ENCODE measurements at places on chromosomes 6 and 20. TPM values are rescaled to one million over a fixed set of nuclear protein-coding genes. Genes with fewer than 3 reads are reported as not detected.

DNA sequence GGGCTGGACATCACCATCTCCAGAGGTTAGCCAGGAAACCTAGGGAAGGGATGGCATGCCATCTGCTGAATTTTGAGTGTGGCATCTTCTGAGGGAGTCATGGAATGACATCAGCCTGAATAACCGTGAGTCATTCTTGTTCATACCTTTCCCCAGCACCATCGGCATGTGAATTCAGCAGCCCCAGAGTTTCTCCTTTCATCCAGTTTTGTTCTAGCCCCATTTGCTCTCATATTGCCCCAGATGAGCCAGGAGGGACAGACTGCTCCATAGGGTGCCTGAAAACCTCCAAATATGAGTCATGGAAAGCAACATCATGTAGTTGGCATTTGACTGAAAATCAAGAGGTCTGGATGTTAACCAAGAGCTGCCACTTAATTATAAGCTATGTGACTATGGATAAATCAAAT, 219.2 kb upstream of the SGK1 start:
- DNase-seq = no peak

GRCh38 chr6:142804490-142804889, 140.5 kb downstream of the HIVEP2 start:
- no peak for DNase-seq

- DNase-seq = no peak
Measured at GRCh38 chr6:16806363-16806762, 45.1 kb upstream of the ATXN1 start.

DNA sequence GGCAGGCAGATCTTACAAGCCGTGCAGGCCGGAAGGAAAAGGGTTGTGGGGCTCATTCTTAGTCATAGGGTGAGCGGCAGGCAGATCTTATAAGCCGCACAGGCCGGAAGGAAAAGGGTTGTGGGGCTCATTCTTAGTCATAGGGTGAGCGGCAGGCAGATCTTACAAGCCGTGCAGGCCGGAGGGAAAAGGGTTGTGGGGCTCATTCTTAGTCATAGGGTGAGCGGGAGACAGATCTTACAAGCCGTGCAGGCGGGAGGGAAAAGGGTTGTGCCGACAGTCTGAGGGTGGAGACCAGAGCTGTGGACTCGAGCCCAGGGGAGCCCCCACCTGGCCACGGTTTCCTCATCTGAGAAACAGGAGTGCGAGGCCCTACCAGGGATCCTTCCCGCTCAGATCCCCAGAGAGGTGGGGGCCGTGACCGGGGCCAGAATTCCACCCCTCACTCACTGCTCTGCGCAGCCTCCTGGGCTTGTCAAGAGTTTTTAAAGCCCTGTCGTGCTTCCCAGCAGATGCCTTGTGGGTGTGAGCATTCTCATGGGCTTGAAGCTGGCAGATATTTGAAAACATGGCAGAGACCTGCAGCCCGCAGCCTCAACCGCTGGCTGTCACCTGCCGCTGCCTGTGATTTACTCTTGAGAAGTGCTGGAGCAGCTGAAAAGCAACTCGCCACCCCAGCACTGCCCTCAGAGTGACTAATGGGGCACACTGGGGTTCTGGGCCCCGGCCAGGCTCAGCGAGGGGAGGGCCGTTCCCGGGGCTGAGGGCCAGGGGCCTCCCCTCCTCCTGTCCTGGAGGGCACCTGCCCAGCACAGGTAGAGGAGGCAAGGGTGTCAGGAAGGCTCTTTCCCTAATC, 31.9 kb downstream of the NTSR1 start:
- no peak for DNase-seq

GRCh38 chr20:63831993-63832686, 1.1 kb upstream of the ZBTB46 start:
- peak; percentile 65 for DNase-seq

DNA sequence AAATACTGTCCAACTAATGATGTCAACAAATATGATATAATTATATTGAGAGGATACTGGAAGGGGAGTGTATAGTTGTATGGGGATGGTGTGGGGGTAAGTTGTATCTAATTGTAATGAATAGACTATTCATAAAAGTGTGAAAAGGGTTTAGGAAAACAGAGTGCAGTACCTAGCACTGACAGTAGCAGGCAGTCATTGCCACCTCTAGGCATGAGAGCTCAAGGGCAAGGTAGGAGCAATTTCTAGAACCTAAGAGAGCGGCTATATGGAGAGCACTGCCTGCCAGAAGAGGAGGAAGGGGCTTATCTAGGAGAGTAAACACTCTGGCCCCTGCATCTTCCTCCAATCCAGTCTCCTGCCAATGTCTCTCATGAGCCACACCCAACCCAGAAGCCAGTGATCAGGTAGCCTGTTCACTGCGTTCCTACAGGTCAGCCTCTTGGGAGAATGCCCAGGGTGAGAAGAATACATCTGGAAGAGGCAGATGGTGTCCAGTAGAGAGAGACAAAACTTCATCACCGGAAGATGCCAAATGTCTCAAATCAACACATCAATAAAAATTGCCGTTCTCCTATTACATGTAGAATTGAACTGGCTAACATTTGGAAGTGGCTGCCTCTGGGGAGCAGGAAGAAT, 200.0 kb downstream of the LY86 start:
- DNase-seq = no peak

DNA sequence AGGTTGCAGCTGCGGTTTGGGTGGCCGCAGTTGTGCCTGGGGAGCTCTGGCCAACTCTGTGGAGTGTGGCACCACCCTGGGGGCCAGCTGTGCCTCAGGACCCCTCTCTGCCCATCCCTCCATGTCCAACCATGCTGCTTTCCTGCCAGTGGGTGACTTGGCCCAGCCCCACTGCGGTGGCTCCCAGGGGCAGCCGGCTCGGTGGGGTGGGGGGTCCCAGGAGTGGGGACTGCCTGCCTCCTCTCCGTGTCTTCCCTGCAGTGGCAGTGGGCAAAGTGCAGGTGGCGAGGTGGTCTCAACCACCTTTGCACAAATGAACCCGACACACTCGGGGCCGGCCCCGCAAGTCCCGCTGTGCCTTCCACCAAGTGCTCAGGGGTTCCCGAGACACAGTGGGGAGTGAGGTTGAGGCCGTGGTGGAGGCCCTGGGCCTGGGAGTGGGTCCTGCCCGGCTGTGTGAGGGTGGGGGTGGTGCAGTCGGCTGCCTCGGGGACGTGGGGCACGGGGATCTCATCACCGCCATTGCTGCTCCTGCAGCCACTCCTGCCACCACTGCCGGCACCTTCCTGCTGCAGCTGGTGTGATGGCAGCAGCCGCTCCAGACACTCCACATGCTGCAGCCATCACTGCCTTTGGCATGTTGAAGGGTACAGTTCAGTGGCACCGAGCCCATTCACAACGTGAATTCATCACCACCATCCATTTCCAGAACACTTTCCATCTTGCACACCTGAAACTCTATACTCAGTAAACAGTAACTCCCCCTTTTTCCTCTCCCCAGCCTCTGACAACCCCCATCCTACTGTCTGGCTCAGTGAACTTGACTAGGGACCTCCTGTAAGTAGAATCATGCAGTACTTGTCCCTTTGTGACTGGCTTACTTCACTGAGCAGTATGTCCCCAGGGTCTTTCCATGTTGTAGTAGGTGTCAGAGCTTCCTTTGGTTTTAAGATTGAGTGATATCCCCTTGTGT, 10.7 kb upstream of the SLCO4A1 start:
- DNase-seq = no peak

DNA sequence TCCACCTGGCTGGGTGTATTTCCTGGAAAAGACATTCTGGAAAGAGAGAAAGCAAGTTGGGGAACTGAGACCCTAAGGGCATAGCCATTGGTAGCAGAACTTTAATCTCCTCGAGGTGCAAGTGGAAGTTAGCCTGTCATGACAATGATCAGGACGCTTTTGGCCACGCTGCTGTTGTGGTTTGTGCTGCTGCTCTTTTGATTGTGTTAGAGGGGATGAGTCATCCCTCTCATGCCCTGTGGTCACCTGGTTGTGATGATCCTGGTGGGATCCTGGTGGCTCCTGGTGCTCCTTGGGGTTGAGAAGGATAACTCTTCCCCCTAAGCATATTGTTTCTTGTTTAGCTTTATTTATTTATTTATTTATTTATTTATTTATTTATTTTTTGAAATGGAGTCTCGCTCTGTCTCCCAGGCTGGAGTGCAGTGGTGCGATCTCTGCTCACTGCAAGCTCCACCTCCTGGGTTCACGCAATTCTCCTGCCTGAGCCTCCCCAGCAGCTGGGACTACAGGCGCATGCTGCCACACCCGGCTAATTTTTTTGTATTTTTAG, 350.3 kb downstream of the KIF16B start:
- no peak for DNase-seq

DNA sequence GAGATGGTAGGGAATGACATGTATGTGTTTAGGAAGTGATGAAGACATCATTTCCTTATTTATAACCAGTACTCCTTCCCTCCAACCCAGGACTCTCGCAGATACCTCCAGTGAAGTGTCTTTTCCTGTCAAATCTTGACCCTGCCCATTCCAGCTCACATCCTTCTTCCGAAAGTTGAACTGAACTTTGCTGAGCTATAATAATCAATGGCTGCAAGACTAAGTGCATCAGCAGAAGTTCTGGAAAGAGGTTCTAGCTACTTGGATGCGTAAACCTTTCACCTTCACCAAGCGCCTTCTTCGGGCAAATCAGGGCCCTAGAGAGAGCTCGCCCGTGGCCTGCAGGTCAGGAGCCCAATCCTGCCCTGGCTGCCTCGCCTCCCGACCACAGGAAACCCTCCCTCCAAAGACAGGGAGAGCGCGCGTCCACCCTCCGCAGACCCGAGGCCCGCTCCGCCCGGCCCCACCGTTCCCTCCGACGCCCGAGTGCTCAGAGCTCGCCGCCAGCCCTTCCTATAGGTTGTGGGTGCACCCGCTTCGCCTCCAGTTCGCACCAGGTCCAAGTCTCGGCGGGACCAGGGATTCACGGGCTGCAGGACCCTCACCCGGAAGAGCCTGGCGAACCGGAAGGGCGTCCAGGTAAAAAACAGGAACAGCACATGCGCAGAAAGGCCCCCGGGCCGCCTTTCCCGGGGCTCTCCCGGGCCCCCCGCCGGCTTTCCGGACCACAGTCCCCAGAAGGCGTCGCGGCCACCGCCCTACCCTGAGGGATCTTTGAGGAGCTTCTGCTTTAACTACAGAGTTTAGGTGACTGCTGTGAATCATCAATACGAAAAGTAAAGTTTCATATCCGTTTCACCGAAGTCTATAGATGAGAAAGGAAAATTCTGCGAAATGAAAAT, at the start of gene ZNF334:
Gene ZNF334, minus strand, starts transcription at position 617 of the 902 bp plus-strand sequence. CDS start 1,457 bp downstream, outside the sequence.
- peak; percentile 63 for DNase-seq

DNA sequence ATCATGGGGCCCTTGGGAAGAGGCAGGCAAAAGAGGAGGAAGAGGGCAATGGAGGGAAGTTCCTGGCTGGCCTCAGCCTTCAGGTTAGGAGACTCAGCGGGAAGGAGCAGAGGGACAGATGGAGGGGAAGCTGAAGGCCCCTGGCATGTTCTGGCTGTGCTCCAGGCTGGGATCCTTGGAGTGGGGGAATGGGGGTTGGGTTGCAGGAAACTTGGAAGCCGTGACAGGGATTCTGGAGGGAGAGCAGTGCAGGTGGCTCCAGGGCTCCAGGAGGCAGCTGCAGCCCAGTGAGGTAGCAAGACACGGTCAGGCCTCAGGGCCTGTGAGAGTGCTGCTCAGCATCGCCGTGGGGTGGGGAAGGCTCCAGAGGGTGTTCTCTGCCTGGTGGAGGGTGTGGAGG, 64.6 kb upstream of the SCP2D1 start:
- DNase-seq = no peak

DNA sequence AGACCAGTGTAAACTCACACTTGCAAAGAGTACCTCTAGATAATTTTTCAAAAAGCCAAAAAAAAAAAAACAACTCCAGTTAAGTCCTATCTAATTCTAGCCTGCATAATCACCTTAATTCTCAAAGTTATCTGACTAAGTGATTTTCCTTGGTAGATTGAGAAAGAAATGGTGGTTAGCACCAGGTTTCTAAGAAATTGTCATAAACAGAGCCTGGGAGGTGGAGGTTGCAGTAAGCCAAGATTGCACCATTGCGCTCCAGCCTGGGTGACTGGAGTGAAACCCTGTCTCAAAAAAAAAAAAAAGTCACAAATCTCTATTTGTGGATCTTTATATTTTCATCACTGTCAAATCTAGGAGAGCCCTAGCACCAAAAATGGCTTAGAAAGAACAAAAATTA, 8.9 kb downstream of the FBXO5 start:
- no peak for DNase-seq

GRCh38 chr20:634148-634925, 18.7 kb downstream of the SRXN1 start:
- DNase-seq = no peak

GRCh38 chr20:25090492-25091429, 8.8 kb upstream of the VSX1 start:
- no peak for DNase-seq

DNA sequence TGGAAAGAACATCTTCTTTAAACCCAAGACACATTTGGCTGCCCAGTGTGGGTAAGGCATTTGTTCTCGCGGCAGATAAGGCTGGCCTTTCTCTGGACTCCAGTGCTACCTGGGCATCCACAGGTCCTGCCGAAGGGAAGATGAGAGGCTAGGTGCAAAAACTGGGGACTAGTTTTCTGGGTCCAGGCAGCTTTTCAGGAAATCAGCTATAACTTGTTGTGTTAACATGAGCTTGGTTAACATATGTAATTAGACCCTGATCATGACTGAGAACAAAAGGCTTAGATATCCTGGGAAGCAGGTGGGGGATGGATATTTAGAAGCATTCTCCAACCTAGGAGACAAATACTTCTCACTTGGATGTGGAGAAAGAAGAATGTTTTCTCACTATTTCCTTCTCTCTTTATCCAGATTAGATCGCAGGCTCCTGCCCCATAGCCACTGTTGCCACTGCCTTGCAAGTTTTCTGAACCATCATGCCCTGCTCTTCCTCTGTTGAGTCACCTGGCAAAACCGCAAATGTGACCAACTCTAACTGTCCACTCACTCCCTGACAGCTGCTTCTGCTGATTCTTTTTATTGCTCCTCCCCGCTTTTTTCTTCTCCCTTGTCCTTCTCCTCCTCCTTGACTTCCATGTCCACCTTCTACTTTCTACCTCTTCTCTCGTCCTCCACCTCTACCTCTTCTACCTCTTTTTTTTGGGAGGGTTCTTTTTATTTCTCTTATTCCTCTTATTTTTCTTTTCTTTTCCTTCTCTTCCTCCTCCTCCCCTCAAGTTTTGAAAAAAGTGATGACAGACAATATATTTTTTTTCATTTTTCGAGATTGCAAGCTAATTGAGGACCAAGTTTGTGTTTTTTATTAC, 258.1 kb downstream of the UTRN start:
- DNase-seq = no peak

- DNase-seq = no peak
Measured at GRCh38 chr6:7224731-7225130, 88.3 kb downstream of the SSR1 start.

- no peak for DNase-seq
Measured at GRCh38 chr20:36544134-36545018, 3.1 kb downstream of the MYL9 start.

- DNase-seq = no peak
Measured at GRCh38 chr6:55033016-55033546, 141.2 kb upstream of the HCRTR2 start.

Gene CTAGE9
- not detected for total RNA-seq

Gene PFDN6
- total RNA-seq = 33.3 TPM

Gene PEDS1
- total RNA-seq = 39.7 TPM

Gene CRISP3
- total RNA-seq = 0.80 TPM

Gene PXDC1
- 41.0 TPM for total RNA-seq

Gene HLA-DPB1
- 14.4 TPM for total RNA-seq

Gene HMGCLL1
- 1.2 TPM for total RNA-seq

Gene HLA-DQB2
- 0.31 TPM for total RNA-seq

All from endothelial cell (in vitro differentiated cells).